Spleen (tissue), 13 donors: ENCODE measurements at places on chromosomes 5 and 9. TPM values are rescaled to one million over a fixed set of nuclear protein-coding genes. Genes with fewer than 3 reads are reported as not detected.

GRCh38 chr5:53059281-53059680, 50.3 kb downstream of the MOCS2 start:
- no peak for DNase-seq
- no peaks in the 10 kb centered on the region for H3K27me3 ChIP-seq
- H3K27ac ChIP-seq: no peak overlapping the region
- no peak overlapping the region for H3K4me3 ChIP-seq
- H3K4me1 ChIP-seq: peaks cover 4% of the 10 kb centered on the region
- no peaks in the 10 kb centered on the region for H3K36me3 ChIP-seq

DNA sequence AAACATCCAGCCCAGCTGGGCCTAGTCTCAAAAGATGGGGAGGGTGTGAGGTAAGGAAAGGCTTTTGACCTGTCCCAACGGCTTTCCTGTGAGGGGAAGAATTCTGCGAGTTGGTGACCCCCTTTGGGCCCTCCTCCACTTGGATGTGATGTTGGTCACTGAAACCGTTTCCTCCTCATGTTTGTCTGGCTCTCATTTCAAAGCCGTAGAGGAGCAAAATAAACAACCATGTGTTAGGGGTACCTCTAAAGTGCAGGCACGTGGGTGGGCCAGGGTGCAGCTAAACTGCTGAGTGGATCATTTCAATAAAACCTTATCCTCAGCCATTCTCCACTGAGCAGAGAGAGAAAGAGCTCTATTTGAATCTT, 84.3 kb upstream of the MELK start:
- H3K36me3 ChIP-seq: no peaks in the 10 kb centered on the region
- peak overlapping the region; percentile 80 for H3K4me3 ChIP-seq
- H3K27me3 ChIP-seq: no peaks in the 10 kb centered on the region

DNA sequence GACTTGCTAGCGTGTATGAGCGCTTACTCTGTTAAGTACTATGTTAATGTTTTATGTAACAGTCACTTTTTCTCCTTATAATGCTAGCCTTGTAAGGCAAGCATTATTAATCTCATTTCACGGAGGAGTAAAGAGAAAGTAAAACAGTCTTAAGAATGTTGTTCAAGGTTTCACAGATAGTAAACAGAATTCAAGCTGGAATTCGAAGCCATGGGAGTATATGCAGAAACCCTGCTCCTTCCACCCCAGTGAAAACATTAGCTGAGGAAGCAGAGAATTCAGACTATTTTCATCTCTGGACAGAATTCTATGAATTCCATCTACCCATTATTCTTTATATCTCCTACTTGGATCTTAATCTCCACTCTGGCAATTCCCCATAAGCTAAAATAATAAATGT, 1028.3 kb upstream of the WWC1 start:
- H3K4me1 ChIP-seq: no peaks in the 10 kb centered on the region
- no peaks in the 10 kb centered on the region for H3K36me3 ChIP-seq
- no peak overlapping the region for H3K27ac ChIP-seq
- no peaks in the 10 kb centered on the region for H3K27me3 ChIP-seq
- no peak overlapping the region for H3K4me3 ChIP-seq

DNA sequence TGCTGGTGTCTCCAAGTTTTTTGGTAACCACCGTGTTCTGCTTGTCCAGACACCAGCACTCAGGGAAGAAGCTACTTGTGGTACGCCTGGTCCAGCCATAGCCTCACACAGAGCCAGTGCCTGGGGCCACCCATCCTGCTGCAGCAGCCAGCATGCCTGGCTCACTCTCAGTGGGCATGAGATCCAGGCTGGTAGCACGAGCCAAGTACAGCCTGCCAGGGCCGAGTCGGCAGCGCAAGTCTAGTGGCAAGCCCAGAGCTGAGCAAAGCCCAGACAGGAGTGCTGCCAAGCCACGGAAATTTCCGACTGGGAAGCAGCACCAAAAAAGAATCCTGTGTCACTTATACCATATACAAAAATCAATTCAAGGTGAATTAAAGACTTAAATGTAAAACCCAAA, 36.3 kb upstream of the FBXL17 start:
- no peaks in the 10 kb centered on the region for H3K36me3 ChIP-seq
- no peak for DNase-seq
- H3K4me1 ChIP-seq: no peaks in the 10 kb centered on the region
- no peak overlapping the region for H3K4me3 ChIP-seq
- H3K27me3 ChIP-seq: peaks cover 7% of the 10 kb centered on the region

DNA sequence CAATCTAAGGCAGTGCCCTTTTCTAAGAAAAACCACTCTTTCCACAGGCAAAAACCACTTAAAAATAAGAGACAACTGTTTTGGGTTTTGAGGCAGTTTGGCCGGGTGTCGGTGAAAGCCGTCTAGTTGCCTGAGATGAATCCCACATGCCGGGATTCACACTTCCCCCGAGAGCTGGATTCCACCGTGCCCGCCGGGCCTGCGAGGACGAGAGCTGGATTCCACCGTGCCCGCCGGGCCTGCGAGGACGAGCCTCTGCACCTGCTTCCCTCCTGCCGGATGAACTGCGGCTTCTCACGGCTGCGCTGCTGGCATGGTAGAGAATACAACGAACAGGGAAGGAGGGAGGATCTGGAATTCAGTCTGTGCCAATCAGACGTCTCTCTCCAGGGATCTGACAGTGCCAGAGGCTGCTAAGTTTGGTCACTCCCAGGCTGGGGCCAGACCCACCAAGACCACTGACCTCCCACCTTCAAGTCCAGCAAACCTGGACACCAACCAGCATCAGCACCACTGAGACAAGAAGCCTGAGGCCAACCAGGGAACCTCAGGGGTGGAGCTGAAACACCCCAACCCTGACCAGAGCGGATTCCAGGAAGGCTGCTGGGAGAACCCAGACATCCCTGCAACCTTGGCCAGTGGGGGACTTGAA, 23.0 kb downstream of the VAV2 start:
- peak; percentile 67 for DNase-seq
- H3K4me1 ChIP-seq: peaks cover 41% of the 10 kb centered on the region

GRCh38 chr5:170166101-170166500, 60.4 kb downstream of the FOXI1 start:
- no peaks in the 10 kb centered on the region for H3K27me3 ChIP-seq
- DNase-seq: no peak
- H3K4me1 ChIP-seq: no peaks in the 10 kb centered on the region
- H3K4me3 ChIP-seq: no peak overlapping the region

- H3K4me3 ChIP-seq: peak overlapping the region; percentile 8
- H3K27me3 ChIP-seq: no peaks in the 10 kb centered on the region
- no peak for DNase-seq
- H3K4me1 ChIP-seq: no peaks in the 10 kb centered on the region
- H3K27ac ChIP-seq: peak overlapping the region; percentile 69
- H3K36me3 ChIP-seq: no peaks in the 10 kb centered on the region
Measured at GRCh38 chr5:91219091-91219802, 163.9 kb downstream of the ARRDC3 start.

DNA sequence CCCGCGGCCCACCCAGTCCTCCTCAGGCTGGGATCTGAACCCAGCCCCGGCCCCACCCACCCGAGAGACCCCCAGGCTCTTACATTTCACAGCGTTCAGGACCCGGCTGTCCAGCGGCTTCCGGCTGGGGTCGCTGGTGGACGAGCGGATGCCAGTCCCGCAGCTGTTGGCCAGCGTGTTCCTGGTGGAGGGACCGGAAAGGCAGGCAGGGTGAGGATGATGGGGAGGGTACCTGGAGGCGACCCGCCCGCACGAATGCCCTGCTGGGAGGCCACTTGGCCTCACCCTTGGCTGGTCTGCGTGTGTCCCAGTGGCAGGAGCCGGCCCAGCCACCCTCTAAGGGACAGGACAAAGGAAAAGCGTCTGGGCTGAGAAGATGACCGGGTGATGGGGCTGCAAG, 51.9 kb upstream of the UBAC1 start:
- DNase-seq: peak; percentile 69
- H3K27ac ChIP-seq: peak overlapping the region; percentile 83
- peaks cover 17% of the 10 kb centered on the region for H3K36me3 ChIP-seq
- H3K27me3 ChIP-seq: no peaks in the 10 kb centered on the region
- no peak overlapping the region for H3K4me3 ChIP-seq

- H3K4me1 ChIP-seq: no peaks in the 10 kb centered on the region
- no peak overlapping the region for H3K27ac ChIP-seq
- no peak for DNase-seq
- H3K27me3 ChIP-seq: no peaks in the 10 kb centered on the region
- no peaks in the 10 kb centered on the region for H3K36me3 ChIP-seq
Measured at GRCh38 chr5:131147258-131147657, 17.8 kb downstream of the HINT1 start.

DNA sequence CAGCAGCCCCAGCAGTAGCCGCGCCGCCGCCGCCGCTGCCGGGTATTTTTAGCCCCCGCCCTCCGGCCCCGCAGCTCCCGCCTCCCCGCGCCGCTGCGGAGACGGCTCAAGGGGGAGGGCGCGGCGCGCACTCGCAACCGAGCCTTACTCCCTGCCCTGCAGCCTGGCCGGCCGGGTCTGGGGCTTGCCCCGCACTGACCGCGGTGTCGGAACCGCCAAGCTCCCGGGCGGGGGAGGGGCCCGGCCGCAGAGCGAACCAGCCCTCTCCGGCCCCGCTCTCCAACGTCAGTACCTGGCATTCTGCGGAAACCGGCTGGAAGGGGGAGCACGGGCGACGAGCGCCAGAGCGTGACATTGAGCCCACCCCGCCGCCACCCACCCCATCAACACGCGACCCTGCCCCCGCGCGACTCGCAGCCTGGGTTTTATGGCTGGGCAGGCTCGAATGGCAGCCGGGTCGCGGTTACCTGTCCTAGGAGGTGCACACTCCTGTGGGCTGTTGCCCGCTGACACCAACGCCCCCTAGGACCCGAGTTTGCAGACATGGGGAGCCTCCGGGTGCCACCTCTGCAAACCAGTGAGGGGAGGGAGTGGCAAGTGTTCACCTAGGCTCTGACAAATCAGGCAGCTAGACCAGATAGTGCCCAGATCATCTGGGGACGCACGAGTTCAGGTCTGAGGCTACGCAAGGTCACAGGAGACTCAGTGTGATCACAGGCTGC, at the start of gene ACSL6:
TSS of gene ACSL6 (minus strand) at position 37 of the 722 bp plus-strand sequence. CDS start 105 bp downstream, outside the sequence.
- peaks cover 55% of the 10 kb centered on the region for H3K27me3 ChIP-seq
- no peaks in the 10 kb centered on the region for H3K4me1 ChIP-seq
- H3K36me3 ChIP-seq: no peaks in the 10 kb centered on the region
- peak; percentile 84 for DNase-seq

DNA sequence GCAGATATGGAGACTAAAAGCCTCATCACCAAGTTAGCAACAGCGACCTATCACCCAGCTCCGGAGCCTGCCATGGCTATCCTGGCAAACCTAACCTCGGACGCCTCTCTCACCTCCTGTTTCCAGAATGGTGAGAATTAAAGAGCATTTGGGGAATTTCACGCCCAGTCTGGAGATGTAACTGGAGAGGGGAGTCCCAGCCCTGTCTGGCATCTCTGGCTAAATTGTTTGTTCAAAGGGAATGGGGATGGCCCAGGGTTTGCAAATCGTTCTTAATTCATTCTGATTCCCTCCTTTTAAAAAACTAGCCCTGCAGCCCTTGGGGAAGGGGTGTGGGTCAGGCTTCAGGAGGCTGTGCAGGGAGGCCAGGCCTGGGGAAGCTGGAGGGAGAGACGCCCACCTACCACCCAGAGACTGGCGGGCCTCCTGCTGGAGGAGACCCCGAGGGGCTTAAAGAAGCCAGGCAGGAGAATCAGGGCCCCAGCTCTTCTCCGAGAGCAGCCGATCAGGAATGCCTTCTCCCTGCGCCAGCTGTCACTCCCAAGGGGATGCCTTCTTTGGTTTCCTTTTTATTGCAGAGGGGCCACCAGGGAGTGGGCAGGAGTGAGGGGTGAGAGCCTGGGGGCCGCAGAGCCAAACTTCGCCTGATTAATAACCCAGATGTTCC, 964 bp upstream of the COL5A1 start:
- H3K36me3 ChIP-seq: no peaks in the 10 kb centered on the region
- peaks cover 53% of the 10 kb centered on the region for H3K27me3 ChIP-seq
- H3K4me1 ChIP-seq: peaks cover 6% of the 10 kb centered on the region
- peak overlapping the region; percentile 57 for H3K4me3 ChIP-seq
- peak overlapping the region; percentile 71 for H3K27ac ChIP-seq

GRCh38 chr9:16458696-16459420, 411.6 kb downstream of the BNC2 start:
- no peaks in the 10 kb centered on the region for H3K27me3 ChIP-seq
- no peaks in the 10 kb centered on the region for H3K36me3 ChIP-seq
- H3K4me3 ChIP-seq: no peak overlapping the region
- no peak for DNase-seq

CCDC152 gene
- polyA plus RNA-seq: 2.0 TPM

ADAMTSL2 gene
- 4.5 TPM for polyA plus RNA-seq

XRCC4 gene
- polyA plus RNA-seq: 8.6 TPM
